T-helper 17 cell (primary cell): ENCODE measurements at places on chromosomes 2 and 18.

- DNase-seq, result no peak
Observed at GRCh38 chr18:13372531-13372951, 154.0 kb downstream of the LDLRAD4 start.

GRCh38 chr18:33114749-33115148, 325.8 kb downstream of the CCDC178 start:
- no peak for DNase-seq

DNA sequence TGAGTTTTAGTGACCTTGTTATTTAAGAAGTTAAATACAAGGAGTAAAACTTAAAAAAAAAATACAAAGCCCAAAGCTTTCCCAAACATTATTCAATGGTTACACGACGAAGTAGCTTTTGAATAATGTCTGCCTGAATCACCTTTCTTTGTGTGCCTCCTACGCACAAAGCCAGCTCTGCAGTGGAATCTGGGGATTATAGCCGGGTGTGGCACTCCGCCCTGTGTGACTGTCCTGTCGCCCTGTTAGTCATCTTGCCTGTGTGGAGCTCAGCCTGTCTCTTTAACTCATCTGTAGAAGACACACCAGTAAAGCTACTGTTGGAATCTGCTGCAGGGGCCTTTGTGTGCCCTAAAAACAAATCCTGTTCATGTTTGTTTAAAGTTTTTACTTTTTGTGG, 79.4 kb upstream of the TCF7L1 start:
- no peak for DNase-seq

- no peak for DNase-seq
Observed at GRCh38 chr2:89851583-89851905, 1160.1 kb downstream of the RPIA start.

GRCh38 chr18:42459873-42460272, 504.8 kb downstream of the PIK3C3 start:
- no peak for DNase-seq

- DNase-seq, result no peak
Observed at GRCh38 chr2:190334479-190335224, 8.7 kb upstream of the INPP1 start.

GRCh38 chr2:119251652-119252051, 28.0 kb downstream of the STEAP3 start:
- no peak for DNase-seq

GRCh38 chr2:171651667-171652415, 35.4 kb upstream of the DYNC1I2 start:
- no peak for DNase-seq

GRCh38 chr2:31246184-31246852, 12.4 kb downstream of the EHD3 start:
- DNase-seq, result no peak

- DNase-seq, result no peak
Observed at GRCh38 chr2:50729306-50730049, 302.5 kb downstream of the NRXN1 start.

DNA sequence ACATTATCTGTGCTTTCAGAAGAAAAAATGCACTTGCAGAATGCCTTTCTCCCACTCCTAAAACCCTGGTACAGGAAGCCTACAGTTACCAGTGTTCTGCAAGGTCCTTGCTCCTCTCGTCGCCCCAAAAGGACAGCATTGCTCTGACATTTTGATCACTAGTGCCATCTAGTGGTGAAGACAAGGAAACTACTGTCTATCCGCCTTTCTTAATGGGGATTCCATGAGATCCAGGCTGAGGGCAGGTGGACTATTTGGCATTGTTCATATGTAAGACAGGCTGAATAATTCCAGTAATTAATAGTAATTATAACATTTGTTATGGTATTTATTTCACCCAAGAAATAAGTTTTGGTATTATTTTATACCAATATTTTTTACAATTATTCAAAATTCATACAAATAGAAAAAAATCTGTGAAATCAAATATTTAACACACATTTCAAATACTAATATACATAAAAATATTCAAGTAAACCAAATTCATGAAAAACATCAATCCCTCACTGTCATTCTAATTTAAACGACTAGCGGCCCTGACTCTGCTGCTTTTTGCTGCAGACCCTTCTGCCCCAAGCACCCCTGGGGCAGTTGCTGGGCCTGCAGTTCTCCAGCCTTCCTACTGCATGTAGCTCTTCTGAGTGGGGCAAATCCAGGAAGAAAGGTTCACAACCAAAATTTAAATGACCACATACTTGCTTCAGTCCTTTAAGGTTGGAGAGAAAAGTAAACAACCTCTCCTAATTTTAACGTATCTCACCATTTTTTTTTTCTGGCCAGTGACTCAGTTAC, 19.0 kb downstream of the TPGS2 start:
- DNase-seq, result no peak

DNA sequence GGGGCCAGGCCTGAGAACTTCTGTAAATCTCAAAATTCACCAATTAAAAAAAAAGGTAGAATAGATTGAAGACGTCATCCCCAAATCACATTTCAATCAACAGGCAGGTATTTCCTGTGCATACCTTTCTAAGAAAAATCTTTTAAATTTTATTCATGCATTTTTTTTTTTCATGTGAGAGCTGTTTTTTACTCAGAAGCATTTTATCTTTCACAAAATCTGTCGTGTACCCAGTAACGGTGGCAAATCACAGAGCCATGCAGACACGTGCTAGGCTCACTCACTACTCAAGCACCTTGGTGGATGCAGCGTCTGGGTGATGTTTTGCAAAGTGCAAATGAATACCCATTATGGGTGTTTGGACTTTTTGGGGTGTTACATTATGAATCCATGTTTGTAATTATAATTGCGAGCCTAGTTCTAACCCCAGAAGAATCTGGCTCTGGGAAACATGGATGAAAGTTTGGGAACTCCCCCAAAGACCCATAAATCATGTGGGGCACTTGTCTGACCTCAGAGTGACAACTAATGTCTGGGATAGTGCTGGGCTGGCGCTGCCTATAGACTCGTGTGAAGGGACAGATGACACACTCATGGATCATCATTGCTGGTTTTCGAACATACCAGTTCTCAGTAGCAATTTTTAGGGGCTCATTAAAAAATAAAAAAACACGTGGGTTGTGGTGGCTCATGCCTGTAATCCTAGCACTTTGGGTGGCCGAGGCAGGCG, 335.2 kb downstream of the LPIN1 start:
- no peak for DNase-seq

- no peak for DNase-seq
Observed at GRCh38 chr2:2930841-2931240, 446.8 kb downstream of the EIPR1 start.

DNA sequence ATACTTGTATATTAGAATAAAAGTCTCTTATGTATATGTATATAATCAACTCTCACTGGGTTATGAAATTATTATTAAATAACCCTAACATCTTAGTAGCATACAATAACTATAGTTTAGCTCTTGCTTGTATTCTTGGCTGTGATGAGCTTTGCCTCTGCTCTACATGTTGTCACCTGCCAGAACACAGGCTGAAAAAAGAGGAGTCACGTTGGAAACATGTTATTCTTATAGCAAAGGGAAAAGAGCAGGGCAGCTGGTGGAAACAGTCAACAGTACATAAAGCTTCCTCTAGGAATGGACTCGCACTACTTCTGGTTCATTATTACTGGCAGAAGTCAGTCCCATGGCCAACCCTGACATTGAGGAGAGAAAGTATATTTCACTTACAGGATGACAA, 362.0 kb upstream of the KYNU start:
- no peak for DNase-seq

DNA sequence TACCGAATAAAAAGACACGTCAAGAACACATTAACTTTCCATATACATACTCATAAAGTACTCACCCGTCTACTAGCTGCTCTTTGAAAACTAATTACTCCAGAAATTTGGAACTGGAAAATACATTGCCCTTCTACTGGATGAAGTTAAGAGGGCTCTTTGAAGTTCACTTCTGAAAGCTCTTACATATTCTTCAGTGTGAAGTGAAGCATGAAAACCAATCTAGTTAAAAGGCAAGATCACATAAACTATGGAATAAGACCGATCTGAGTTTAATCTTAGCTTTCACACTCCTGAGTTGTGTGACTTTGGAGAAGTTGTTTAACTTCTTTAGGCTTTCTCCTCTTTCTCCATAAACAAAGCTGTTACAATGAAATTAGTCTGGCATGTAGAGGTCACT, 38.5 kb downstream of the REV1 start:
- DNase-seq, result no peak

DNA sequence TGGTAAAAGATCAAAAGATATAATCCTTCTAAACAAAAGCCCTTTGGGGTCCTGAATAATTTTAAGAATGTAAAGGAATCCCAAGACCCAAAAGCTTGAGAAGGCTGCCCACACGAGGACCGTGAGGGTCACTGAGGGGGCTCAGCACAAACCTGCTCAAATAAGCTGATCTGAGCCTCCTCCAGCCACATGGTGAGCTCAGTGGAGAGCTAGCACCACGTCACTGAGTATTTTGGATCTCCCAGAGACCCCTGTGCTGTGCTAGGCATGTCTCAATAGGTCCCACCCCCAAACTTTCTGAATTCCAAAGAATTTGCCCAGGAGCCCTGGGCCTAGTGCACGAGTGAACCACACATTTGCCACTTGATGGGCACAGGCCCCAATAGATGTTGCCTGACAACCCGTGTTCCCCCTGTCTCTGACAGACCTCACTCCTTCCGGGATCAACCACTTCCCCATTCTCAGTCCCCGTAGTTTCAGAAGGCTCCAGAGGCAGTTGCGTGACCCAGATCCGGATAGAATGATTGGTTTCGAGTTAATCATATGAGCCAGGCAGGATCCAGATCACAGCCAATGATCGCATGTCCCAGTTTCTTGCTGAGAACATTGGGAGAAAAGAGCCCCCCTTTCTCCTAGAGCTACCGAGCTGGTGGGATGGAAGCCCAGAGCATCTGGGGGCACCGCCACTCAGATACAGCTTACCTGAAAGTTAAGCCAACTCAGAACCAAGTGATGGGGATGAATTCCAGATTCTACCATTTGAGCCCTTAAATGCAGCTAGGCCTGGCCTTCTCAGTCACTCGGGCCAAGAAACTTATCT, 203.8 kb downstream of the TNS1 start:
- DNase-seq, result no peak

DNA sequence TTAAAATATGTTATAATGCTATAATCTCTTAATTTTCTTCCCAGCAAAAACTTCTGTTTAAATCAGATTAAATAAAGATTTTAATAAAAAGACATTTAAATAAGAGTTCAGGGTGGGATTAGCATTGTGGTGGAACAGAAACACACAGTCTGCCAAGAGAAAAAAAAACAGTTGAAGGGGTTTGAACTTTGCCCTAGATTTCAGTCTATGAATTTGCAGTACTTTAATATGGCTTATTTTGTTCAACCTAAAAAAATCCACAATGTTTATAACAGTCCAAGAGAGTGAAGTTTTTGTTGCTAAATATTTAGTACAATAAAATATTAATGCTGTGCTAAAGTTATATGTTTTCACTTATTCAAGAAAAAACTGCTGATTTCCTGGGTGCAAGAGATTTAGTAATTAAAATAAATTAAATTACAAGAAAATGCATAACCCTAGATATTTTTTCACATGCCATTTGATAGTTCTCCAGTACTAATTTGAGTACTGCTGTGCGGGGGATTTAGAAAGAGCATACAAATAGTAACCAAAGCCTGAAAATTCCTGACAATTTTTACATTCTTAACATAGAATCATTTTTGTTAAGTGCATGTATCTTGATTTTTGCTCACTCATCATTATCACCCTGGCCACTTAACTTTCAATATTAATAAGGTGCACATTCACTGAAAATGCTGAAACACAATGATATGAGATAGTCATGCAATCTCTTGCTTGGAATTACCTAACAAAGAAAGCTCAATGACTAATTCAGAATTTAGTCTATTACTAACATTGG, 52.6 kb downstream of the SLC40A1 start:
- DNase-seq, result no peak

GRCh38 chr2:136175466-136175865, 57.5 kb upstream of the CXCR4 start:
- no peak for DNase-seq

GRCh38 chr18:46471809-46472498, 185.1 kb downstream of the LOXHD1 start:
- no peak for DNase-seq

GRCh38 chr2:189662669-189663226, 1.5 kb downstream of the ASNSD1 start:
- no peak for DNase-seq

DNA sequence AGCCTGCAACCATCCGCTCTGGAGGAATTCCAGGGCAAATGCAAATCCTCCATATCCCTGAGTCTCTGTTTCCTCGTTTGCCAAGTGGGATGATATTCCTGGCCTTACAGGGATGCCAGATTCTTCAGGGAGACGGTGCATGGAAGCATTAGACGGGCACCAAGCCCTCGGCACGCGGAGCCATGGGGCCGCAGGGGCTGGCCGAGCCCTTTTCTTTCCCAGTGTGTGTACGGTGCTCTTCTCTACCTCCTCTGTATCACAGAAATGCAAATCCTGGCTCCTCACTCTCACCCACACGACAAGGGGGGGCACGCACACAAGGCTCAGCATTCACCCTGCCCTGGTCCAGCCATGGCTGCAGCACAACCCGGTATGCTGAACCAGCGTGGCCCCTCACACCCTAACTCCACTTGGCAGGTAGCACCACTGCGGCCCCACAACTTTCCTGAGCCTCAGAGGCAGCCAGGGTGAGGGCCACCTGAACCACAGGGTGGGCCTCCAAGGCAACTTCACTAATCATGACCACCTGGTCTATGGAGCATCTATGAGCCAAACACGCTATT, 64.1 kb upstream of the SALL3 start:
- no peak for DNase-seq

GRCh38 chr2:49827366-49827765, 673.1 kb upstream of the FSHR start:
- no peak for DNase-seq

DNA sequence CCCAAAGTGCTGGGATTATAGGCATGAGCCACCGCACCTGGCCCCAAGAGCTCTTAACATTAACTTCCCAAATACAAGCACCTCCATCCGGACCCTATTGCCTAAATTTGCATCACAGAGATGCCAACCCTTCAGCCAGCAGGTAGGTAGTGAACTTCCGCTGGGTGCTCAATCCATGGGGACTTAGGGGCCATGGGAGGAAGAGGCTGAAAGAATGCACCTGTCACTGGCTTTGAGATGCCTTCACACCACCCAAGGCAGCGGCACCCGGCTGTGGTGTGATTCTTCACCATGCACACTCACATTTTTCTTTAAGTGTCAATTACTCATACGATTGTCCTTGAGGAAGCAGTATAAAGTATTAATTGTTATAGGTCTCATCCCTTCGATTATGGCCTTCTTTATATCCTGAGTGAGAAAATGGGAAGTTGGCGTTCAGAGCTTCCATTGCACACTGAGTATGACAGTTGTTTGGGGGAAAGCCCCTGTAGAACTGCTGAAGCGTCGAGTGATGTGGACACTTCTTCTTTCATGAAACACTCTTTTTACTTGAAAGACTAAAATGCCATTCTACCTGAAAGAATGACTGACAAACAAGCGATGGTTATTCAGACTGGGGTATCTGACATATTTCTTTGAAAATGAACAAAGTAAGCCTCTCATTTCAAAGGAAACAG, 51.8 kb upstream of the BIN1 start:
- DNase-seq, result no peak
